ENCODE measurements at places on chromosomes 7 and 10. TPM values are rescaled to one million over a fixed set of nuclear protein-coding genes. Genes with fewer than 3 reads are reported as not detected.

SCD gene
- 6.0 TPM for total RNA-seq

TMEM26 gene
- 0.89 TPM for total RNA-seq

GPR146 gene
- total RNA-seq = 49.4 TPM

MOSPD3 gene
- total RNA-seq = 12.4 TPM

TBC1D12 gene
- total RNA-seq = 28.2 TPM

TMEM273 gene
- 13.9 TPM for total RNA-seq

GRCh38 chr7:12695965-12696364 lies 8.5 kb downstream of the ARL4A start:
- H3K4me3 ChIP-seq = no peak overlapping the region
- H3K4me1 ChIP-seq = no peaks in the 10 kb centered on the region
- no peak for DNase-seq
- H3K36me3 ChIP-seq = no peaks in the 10 kb centered on the region
- H3K27me3 ChIP-seq = no peaks in the 10 kb centered on the region
- no peak overlapping the region for H3K27ac ChIP-seq

GRCh38 chr10:97584798-97585438 lies 729 bp downstream of the HOGA1 start:
- H3K4me1 ChIP-seq = peaks cover 5% of the 10 kb centered on the region
- no peak overlapping the region for H3K27ac ChIP-seq
- no peaks in the 10 kb centered on the region for H3K36me3 ChIP-seq
- no peaks in the 10 kb centered on the region for H3K27me3 ChIP-seq
- no peak overlapping the region for H3K4me3 ChIP-seq

DNA sequence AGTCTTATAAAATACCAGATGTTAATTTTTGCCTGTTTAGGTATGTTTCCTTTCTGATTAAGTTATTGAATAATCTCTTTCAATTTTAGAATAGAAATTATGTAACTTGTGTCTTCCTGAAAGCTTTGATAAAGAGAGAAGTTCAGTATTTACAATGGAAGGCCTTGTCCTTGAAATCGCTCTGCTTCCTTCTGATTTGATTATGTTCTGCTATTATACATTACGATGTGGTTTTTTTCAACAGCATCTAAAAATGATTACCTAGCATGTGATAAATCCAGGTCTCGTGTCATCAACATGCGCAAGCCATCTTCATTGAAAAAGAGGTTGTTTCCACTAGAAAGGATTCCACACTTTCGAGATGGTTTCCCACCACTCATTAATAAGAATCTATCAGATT lies 96.5 kb upstream of the SLC26A5 start:
- H3K4me3 ChIP-seq = no peak overlapping the region
- H3K27me3 ChIP-seq = no peaks in the 10 kb centered on the region
- no peak for DNase-seq

GRCh38 chr10:49362596-49363260 lies 33.2 kb downstream of the DRGX start:
- no peak overlapping the region for H3K27ac ChIP-seq
- H3K4me3 ChIP-seq = no peak overlapping the region
- no peak for DNase-seq
- H3K4me1 ChIP-seq = no peaks in the 10 kb centered on the region

- peaks cover 13% of the 10 kb centered on the region for H3K4me1 ChIP-seq
- no peak overlapping the region for H3K27ac ChIP-seq
- no peaks in the 10 kb centered on the region for H3K27me3 ChIP-seq
- no peak overlapping the region for H3K4me3 ChIP-seq
Observed at GRCh38 chr7:106418526-106418925, 133.7 kb upstream of the NAMPT start.

GRCh38 chr10:97138174-97138573 lies 47.6 kb downstream of the SLIT1 start:
- H3K27me3 ChIP-seq = no peaks in the 10 kb centered on the region
- DNase-seq = peak; percentile 33
- no peaks in the 10 kb centered on the region for H3K4me1 ChIP-seq
- no peaks in the 10 kb centered on the region for H3K36me3 ChIP-seq
- H3K27ac ChIP-seq = no peak overlapping the region

Data from thyroid gland (tissue), 4 donors.